ENCODE measurements at places on chromosomes 4 and X.

DNA sequence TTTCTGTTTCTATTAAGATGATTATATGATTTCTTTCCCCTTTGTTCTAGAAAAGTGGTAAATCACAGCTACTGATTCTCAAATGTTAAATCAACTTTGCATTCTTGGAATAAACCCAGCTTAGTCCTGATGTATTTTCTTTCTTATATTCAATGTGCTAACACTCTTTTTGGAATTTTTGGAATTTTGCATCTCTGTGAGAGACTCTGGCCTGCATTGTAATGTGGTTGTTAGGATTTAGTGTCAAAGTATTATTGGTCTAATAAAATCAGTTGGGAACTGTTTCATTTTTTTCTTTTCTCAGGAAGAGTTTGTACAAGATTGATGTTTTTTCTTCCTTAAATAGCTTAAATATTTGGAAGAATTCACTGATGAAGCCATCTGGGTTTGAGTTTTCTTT lies 109.6 kb downstream of the KIT start:
- DNase-seq = no peak

GRCh38 chr4:8871417-8872401 lies at the start of gene HMX1:
Gene HMX1 (minus strand): TSS chr4:8871839. CDS start chr4:8871614, 225 bp downstream.
- no peak for DNase-seq

DNA sequence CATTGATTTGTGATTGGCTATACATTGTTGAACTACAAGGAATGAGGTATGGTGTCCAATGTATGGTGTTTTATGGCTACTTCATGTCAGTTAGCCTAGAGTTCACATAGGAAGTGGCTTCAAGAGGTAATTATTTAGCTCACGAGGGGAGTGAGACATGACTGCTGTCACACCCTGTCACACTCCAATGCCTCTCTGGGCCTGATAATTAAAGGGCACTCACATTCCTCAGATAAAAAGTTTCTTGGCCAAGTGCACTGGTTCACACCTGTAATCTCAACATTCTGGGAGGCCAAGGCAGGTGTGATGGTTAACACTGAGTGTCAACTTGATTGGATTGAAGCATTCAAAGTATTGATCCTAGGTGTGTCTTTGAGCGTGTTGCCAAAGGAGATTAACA lies 65.0 kb upstream of the DDX60 start:
- DNase-seq = no peak

DNA sequence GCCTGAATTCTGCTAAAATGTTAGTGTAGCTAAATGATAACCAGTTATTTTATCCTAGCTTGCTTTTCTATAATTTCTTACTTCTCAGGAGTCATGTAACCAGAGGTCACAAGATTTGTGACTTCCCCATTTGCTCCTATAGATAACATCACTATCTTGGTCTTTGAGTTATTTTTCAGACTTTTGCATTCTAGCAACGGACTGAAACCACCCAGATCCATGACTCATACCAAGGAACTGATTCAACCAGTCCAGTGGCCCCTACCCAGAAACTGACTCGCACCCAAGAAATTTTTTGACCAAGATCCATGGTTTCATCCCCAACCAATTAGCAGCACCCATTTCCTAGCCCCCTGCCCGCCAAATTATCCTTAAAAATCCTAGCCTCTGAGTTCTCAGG lies 50.0 kb downstream of the IQCM start:
- peak; percentile 54 for DNase-seq
